ENCODE measurements at places on chromosomes 11 and 22.

GRCh38 chr22:32728291-32728690 lies 73.2 kb upstream of the TIMP3 start:
- no peak for DNase-seq

GRCh38 chr11:42631220-42631843 lies 680.5 kb upstream of the API5 start:
- no peak for DNase-seq

DNA sequence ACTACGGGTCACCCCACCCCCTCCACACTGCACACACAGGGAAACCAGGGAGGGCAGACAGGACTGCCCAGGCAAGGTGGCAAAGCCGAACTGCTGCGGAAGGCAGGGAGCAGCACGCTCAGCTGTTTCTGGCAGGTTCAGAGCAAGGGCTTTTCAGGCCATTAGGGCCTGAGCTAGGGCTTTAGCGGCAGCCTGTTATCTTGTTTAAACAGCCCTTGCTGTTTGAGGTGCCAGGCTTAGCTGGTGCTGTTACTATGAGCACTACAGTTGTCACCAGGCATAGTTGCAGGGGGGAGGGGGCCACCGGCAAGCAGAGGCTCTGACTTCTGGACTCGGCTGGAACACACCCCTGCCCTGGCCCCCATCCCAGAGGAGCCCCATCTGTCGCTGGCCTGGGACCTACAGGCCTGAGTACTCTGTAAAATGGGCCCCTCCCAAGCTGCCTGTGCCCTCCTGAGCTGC lies 34.9 kb downstream of the RSPH14 start:
- DNase-seq: no peak

DNA sequence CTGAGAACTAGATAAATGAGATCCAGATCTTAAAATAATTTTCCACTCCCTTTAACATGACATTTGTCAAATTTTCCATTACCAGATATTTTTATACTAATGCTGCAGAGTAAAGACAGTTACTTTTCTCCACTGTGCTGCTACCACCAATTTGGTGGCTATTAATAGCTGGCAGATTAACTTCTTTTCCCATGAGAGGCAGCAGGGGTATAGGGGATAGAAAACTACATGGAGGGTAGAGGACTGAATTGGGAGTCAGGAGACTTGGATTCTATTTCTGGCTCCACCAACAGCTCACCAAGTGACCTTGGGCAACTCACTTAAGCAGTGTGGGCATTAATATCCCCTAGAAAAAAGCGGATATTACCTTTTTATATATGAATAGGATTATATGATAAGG lies 69.2 kb downstream of the KIF18A start:
- no peak for DNase-seq

GRCh38 chr22:44204739-44205515 lies 24.2 kb downstream of the PARVG start:
- DNase-seq: no peak

All from activated gamma-delta T cell (primary cell).